ENCODE measurements at places on chromosomes 11 and 22. TPM values are rescaled to one million over a fixed set of nuclear protein-coding genes. Genes with fewer than 3 reads are reported as not detected.

DNA sequence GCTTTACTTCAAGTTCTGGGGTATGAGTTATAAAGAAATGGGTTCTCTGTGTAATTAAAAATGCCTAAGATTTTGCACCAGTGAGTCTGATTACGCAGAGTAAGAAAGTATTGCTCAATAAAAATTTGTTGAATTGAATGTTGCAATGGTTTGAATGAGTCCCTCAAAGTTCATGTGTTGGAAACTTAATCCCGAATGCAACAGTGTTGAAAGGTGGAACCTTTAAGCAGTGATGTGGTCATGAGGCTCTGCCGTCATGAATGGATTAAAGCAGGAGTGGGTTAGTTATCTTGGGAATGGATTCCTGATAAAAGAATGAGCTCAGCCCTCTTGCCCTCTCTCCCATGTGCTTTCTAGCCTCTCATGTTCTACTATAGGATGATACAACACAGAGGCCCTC is 52.6 kb upstream of the SESN3 start:
- ATAC-seq: peak; percentile 43

GRCh38 chr11:33545931-33546330 is 154.7 kb downstream of the C11orf91 start:
- no peak for ATAC-seq

DNA sequence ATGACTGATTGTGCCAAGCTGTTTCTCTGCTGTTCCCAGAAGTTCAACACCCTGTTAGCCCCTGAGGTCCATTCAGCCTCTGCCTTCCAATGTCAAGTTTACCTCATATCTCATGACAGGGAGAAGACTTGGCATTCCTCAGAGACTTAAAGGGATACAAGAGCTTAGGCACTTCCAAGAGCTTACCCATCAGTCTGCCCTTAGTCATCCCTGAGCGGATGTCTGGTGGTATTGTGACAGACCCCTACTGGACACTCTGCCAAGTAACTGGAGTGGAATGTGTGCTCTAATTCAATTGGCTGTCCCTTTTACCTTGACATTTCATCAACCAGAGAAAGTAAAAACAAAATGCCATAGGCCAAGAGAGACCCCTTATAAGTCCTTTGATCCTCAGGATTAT is 151.5 kb downstream of the AASDHPPT start:
- ATAC-seq: no peak

GRCh38 chr11:126500981-126501380 is 145.5 kb downstream of the ST3GAL4 start:
- no peak for ATAC-seq

DNA sequence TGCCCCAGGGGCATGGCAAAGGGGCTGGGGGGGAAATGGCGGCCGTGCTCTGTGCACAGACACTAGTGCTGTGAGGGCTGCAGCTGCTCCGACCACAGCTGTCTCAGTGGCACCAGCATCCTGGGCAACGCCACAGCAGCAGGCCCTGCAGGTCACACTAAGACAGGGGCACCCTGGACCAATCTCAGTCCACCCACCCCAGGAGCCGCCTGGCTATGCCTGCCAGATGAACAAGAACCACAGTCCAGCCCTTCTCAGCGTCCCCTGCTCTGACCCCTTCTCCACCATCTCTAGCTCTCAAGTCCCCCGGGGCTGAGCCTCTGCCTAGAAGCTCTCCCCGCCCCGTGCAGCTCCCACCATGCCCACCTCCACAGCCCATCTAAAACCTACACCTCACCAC is 16.5 kb downstream of the TUBGCP6 start:
- ATAC-seq: no peak

GRCh38 chr11:132872211-132872610 is 660.1 kb downstream of the OPCML start:
- no peak for ATAC-seq

MPEG1 gene
- 3.6 TPM for total RNA-seq

TBX10 gene
- total RNA-seq: not detected

POU2AF3 gene
- total RNA-seq: 1.5 TPM

GRK3 gene
- total RNA-seq: 3.9 TPM

BATF2 gene
- 3.4 TPM for total RNA-seq

Measured in gastroesophageal sphincter (tissue), 4 donors.